ENCODE measurements at places on chromosomes 2 and 18.

DNA sequence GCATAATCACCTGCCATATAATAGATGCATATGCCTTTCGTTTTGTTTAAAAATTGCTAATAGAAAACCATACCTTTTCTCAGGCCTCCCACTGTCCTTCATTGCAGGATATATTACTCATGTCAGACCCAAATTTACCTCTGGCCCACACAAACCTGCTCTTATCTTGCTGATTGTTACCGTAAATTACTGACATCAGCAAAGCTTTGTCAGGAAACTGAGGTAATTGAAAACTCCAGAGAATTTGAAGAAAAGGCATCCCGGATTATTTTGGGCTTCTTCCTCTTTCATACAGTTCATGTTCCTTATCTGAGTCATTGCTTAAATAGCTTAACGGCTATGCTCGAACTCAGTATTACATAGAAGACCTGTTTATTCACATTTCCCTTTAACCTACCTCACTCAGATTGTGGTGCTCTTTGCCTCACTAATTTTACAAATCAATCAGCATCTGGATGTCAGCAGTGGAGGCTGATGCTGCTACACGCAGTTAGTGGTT is 145.7 kb downstream of the ZEB2 start:
- no peak for DNase-seq

GRCh38 chr2:173909846-173910245 is 55.3 kb downstream of the SP3 start:
- no peak for DNase-seq

- DNase-seq: no peak
Observed at GRCh38 chr2:46979571-46979979, 64.0 kb upstream of the MCFD2 start.

GRCh38 chr2:191037351-191037750 is 23.4 kb upstream of the STAT1 start:
- no peak for DNase-seq

DNA sequence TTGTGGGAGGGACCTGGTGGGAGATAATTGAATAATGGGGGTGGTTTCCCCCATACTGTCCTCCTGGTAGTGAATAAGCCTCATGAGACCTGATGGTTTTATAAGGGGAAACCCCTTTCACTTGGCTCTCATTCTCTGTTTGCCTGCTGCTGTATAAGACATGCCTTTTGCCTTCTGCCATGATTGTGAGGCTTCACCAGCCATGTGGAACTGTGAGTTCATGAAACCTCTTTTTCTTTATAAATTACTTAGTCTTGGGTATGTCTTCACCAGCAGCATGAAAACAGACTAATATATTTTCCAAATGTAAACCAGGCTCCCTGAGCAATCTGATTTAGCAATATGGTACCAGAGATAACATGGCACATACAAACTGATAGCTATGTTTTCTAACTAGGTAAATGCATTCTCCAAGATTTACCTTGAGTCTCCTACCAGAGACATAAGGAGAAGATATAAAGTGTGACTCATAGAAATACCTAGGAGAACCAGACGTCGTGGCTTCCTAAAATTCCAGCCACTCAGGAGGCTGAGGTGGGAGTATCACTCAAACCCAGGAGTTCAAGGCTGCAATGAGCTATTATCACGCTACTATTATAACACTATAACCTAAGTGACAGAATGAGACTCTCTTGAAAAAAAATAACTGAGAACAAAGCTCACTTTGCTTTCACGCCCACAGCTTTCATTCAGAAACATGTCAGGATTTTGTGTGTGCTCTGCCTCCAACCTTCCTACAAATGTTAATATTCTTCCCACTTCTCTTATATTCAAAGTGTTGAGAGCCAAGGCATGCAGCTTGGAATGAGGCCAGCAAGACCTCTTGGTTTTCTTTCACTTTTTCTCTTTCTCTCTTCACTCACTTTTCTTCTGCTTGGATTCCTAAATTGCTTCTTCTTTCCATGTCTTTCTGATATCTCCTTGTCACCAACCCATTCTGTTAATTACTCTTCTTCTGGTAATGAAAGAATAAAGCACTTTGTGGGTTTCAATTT is 263.9 kb upstream of the UBE2E3 start:
- DNase-seq: no peak

DNA sequence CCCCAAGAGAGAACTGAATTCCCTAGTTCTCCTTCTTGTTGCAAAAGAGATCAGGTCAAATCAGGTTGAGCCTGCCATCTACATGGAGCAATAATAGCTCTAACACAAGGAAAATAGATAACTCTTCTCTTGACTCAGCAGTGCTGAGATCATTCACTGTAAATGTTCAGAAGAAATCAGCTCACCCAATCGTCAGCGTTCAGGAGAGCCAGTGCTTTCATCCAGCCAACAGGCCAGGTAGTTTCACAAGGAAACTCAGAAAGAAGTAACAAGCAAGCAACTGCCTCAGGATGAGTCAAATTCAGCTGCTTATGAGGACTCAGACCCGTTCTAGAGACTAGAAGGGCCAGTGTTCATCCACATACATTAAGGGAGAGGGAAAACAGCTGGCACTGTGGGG is 5.9 kb downstream of the LMAN2L start:
- DNase-seq: no peak

- no peak for DNase-seq
Observed at GRCh38 chr2:98164256-98164655, 77.3 kb downstream of the VWA3B start.

GRCh38 chr18:12085786-12086185 is 7.9 kb upstream of the ANKRD62 start:
- DNase-seq: no peak

DNA sequence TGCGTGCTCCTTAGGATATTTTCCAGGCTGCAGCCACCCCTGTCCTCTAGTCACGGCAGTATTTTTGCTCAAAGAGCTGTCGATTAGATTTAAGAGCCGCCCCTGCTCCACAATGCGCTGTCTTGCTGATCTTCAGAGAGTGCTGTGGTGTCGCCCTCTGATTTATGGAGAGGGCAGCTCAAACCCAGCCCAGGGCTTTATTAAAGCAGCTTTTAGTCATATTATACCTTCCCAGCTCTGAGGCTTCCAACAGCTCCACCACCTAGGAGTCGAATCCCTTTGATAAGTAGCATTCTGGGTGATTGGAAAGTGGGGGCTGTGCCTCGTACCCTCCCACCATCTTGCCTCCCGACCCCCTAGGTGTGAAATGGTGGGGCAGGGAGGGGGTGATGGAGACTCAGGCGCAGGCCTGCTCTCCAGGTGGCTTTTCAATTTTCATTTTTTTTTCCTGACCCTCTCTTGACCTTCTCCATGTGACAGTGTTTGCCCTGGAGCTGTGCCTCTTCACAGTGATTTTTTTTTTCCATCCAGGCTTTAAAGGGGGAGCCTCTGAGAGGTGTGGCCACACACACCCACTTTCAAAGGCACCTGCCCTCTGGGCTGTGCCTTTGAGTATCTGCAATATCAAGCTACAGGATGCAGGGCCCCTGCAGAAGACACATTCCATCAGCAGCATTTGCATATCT is 53.1 kb upstream of the NRP2 start:
- DNase-seq: no peak

- no peak for DNase-seq
Observed at GRCh38 chr18:50734886-50735285, 84.9 kb downstream of the MRO start.

GRCh38 chr2:84290537-84290936 is 168.5 kb downstream of the SUCLG1 start:
- no peak for DNase-seq

DNA sequence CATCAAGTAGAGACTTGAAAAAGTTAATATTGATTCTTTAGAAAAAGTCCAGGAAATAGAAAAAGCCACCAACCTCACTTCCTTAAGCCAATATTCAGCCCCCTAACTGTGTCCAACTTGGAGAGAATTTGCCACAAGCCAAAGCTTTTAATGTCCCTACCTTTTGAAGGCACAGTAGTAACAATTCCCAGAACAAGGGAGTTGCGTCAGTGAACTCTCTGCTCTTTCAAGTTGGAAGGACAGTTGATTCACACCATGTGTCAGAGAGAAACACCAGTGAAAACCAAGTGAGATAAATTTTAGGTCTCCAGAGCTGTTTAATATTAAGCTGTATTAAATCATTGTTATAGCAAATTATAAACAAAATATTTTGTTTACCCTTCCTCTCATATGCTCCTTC is 66.1 kb downstream of the EXOC6B start:
- no peak for DNase-seq

All from glomerular endothelial cell (primary cell).